ENCODE measurements at places on chromosomes 4 and X.

DNA sequence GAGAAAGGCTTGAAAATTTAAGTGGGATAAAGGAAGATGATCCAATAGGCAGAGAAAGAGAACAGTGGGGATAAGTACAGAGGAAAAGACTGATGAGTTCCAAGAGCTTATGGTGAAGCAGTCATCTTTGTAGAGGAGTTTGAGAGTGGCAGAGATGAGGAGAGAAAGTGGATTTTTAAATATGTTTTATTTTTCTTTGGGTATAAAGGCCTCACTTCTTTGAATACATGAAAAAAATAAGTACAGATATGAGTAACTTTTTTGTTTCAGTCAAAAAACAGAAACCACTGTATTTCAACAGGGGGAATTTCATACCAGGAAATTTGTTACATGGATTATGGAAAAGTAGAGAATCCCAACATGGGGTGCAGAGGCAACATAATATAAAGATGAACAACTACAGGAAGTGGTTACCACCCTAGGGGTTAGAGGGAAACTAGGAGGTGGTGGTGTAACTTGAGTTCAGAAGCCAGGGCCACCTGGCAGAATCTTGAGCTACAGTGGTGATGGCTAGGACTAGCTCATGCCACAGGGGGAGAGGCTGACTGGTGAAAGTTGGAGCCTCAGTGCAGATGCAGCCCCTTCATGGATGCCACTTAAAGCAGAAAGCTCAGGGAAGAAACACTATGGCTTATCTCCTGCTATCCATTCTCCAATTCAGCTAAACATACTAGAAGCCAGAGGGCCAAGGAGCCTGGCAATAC is 3.4 kb upstream of the CYBB start:
- no peak for DNase-seq

GRCh38 chr4:81449015-81449414 is 22.7 kb downstream of the RASGEF1B start:
- no peak for DNase-seq

DNA sequence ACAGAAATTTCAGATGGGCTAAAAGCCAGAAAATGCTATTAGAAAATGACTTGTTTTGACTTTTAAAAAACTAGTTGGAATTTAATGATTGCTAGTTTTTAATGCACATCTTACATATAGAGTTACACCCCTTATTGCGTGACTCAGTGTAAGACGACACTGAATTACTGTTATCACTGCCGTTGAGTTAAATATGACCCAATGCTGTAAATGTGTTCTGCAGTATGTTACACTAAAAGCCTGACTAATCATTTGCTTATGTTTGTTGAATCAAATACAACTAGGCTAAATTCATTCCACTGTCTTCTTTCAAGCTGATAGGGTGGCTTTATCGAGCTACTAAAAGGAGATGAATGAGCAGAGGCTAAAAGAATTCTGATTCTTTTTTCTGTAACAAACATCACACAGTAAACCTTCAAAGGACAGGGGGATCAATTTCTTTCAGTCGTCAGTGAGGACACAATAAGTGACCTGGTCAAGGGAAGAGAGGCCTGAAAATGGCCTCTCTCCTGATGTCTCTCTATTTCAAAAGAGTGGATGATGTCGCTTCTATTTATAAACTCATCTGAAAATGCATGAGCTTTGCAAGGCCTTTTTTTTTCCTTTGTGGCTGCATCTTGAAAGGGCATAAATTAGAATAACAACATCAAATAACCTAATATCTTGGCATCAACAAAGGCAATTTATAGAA is 142.2 kb upstream of the KCNIP4 start:
- DNase-seq = peak; percentile 37

GRCh38 chr4:79827283-79827682 is 245.7 kb downstream of the ANTXR2 start:
- DNase-seq = no peak
